T-helper 9 cell (primary cell): ENCODE measurements at places on chromosomes 4 and X.

- DNase-seq = no peak
These were observed 34.3 kb downstream of the MTM1 start for GRCh38 chrX:150602743-150603142.

DNA sequence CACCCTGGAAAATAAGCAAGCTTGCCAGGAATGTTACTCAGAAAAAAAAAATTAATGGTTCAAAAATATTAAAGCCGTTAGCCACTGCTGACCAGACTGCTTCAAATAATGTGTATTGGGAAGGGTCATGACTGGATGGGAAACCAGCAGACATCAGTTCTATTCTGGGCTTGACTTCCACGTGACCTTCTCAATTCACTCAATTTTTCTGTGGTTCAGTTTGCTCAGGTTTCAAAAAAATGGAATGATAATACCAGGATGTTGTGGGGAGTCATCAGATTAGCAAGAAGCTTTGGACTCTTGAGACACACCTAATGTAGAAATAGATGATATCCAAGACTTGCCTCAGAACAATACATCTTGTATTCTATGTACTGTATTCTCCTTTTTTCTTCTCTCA is 541.9 kb upstream of the BOD1L1 start:
- no peak for DNase-seq

DNA sequence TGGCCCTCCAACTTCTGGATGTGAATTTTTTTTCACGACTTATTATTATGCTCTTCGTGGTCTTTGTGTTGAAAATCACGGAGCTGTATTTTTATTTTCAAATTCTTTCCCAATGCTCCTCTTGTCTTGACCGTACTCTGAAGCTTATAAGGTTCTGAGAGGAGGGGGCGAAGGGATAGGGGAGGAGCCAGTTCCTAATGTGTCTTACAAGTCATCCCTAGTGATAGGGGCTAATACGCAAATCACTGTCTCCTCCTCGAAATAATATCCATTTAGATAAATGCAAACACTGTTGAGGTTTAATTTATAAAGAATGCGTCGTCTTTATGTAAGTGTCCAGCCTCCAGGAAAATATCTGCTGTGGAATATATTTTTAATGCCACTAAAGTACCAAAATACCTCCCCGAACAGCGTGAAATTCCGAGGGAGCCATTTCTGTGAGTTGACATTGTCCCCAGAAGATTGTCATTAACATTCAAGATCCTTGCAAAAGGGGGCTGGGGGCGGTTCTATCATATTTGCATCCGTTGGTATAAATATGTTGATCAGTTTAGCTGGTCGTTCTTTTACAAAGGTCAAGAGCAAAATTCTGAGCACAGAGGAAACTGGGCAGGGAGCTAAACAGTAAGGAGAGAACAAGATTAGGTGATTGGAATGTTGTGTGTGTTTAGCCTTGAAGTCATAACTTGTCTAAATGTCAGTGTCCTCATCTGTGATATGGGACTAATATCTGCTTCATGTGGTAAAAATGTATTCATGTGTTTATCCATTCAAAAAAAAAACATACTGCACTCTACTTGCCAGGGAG is 3.7 kb upstream of the FAT1 start:
- no peak for DNase-seq

DNA sequence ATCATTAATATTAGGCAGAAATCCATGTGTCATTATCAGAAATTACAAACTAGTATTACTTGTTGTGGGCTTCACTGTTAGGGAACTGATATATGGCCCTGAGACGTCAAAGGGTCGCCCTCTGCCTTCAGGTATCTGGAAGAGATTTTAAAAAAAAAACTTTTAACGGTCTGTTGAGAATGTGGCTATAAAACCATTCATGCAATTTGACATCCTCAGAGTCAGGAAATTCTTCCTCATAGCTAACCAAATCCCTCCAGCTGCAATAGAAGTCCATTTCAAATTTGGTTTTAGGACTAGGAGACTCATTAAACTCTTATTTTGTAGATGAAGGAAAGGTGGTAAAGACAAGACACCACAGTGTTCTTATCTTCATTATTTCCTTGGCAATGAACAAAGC is 194.2 kb upstream of the NOCT start:
- no peak for DNase-seq

DNA sequence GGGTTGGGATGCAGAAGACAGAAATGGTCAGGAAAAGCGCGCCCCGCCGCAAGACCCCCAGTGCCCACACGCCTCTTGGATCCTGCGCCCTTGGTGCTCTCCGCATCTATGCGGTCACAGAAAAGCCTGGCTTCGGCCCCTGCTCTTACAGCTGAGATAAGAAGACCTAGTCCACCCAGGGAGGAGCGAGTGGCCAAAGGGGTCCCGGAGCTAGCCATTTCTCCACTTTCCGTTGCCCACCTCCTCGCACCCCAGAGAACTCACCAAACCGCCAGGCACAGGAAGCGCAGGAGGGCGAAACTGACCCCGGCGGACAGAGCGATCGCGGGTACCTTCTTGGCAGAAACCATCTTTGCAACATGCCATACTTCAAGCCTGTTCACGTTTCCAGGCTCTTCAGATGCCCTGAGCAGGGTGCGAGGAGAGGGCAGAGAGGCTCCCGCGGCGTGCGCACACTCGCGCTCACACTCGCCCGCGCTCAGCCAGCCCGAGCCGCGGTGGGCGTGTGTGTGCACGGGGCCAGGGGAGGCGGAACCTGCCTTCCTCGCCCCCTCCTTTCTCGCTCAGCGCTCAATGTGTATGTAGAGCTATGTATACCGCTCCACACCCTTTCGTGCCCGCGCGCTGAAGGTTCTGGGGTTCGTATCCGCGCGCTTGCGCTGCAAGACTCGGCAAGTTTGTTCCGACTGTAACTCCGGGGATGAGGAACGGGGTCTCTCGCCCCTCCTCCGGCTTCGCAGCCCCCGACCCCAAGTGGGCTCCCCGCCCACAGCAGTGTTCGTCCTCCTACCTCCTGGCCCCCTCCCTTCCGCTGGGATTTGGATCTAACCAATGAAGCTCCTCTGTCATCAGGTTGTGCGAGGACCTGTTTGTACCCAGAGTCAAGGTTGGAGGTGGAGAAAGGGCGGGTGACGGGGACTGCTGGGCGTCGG is at the start of gene GABRA4:
TSS of gene GABRA4 (minus strand) at position 507 of the 932 bp plus-strand sequence. CDS start at position 350, 157 bp downstream.
- DNase-seq = no peak

GRCh38 chr4:87152310-87153041 is 67.9 kb downstream of the KLHL8 start:
- DNase-seq = no peak

DNA sequence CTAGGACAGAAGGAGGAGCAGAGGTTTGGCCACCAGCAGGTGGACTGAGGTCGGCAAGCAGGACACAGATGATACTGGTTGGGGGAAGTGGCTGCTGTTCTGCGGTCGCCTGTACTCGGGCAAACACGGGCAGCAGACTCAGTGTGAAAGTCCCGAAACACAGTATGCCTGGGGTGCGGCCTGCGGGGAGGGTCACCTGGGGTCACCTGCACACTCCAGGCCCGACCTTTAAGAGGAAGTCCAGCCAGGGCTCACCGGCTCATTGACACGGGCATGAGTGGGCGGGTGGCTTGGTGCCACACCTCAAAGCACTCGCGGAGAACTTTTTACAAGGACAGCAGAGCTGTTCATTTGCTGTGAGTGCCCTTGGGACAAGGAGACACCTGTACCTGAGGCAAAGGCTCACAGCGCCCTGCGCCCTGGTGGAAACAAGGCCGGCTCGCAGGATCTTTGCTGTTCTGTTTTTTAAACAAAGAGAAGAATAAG is 71.5 kb upstream of the MXD4 start:
- no peak for DNase-seq

GRCh38 chr4:122309988-122310626 is 68.7 kb upstream of the ADAD1 start:
- no peak for DNase-seq

GRCh38 chrX:37638047-37638446 is 47.5 kb upstream of the XK start:
- no peak for DNase-seq

DNA sequence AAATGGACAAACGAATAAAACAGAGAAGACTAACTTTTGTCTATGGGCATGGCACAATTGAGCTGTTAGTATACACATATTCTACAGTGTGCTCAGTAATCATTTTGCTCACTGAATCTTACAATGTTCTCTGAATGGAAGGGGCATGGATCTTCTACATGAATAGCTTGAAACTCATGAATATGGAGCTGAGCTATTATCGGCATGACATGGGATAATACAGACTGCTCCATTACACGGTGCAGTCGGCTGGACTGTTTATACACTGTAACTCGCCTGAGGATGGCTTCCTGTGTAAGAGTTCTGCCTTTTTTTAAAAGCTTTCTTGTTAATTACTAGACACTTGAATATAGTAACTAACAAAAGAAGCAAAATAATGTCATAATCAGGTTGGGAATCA is 368.5 kb upstream of the MAD2L1 start:
- DNase-seq = no peak

- DNase-seq = no peak
These were observed 59.4 kb upstream of the RBPJ start for GRCh38 chr4:26261405-26261804.

GRCh38 chrX:13165266-13166189 is 121.1 kb upstream of the FAM9C start:
- no peak for DNase-seq

GRCh38 chrX:38935561-38935960 is 134.3 kb downstream of the MID1IP1 start:
- DNase-seq = no peak

DNA sequence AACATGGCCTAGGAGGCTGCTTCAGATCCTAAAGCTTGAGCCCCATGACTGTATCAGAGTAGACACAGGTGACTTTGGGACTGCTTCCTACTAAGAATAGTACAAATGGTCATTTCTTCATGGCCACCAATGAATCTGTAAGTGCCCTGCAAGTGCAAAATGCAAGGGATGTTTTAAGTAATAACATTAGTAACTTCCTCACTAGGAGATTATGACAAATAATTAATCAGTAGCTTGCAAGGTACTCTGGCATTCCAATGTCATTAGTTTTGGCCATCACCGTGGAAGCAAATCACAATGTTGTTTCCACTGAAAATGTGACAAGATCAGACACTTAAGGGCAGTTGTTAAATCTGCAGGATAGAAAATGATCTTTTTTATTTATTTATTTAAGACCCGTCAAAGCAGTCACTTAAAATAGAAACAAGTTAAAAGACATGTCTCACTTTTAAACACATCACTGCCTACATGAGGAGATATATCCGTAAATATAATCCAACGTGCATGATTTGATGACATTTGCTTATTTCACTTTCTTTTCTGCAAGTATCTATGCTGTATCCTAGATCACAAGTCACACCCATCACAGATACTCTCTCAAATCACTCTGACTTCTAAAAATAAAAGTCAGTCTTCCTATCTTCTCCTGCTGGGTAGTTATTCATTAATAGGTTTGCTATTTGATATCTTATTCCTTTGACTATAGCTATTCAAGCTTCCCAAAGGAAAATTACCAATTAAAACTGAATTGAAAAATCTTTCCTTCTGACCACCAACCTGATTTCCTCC is 400.6 kb downstream of the IL15 start:
- DNase-seq = no peak

GRCh38 chr4:25158817-25159216 is 1.4 kb downstream of the SEPSECS start:
- DNase-seq = no peak

DNA sequence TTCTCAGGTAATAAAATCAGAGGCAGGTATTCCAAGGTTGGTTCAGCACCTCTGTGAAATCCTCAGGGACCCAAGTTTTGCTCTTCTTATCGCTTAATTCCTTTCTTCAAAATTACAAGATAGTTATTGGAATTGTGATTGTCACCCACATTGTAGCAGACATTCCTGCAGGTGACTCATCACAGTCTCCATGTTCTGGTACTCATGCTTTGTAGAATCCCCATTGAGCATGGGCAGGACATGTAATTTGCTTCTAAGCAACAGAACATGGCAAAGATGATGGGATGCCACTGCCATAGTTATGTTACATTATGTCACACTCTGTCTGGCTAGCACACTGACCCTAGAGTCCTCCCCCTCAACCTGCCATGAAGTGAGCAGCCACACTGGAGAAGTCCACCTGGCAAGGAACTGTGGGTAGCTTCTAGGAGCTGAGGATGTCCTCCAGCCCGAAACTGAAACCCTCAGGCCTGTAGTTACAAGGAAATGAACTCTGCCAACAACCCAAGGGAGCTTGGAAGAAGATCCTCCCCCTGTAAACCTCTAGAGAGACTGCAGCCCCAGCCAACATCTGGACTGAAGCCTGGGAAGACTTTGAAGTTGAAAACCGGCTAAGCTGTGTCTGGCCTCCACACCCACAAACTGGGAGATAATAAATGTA is 58.3 kb upstream of the GUCY1A1 start:
- no peak for DNase-seq

- DNase-seq = no peak
These were observed 84.8 kb upstream of the BMP2K start for GRCh38 chr4:78691334-78691754.

DNA sequence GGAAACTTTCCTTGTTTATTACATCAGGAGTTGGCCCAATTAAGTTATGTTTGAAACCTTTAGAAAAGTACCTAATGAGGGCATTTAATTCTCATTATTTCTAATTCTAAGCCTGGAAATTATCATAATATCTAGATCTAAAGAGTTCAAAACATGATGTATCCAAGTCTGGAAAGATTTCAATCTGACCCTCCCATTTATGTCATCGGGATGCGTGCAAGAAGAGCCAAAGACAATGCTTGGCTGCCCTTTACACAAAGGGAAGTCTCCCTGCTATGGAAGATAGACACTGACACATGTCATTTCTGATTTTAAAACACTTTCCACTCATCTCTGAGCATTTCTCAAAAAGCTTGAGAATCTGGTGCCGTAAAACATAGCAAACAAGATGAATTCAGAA is 222.4 kb downstream of the ANTXR2 start:
- DNase-seq = no peak
